Aorta (tissue), 5 donors: ENCODE measurements at places on chromosomes 6 and 20.

GRCh38 chr20:60281295-60281694 is 323.1 kb downstream of the CDH26 start:
- H3K27me3 ChIP-seq = no peaks in the 10 kb centered on the region
- no peak overlapping the region for H3K27ac ChIP-seq
- no peaks in the 10 kb centered on the region for H3K36me3 ChIP-seq
- no peak for DNase-seq
- no peak overlapping the region for H3K4me3 ChIP-seq
- no peaks in the 10 kb centered on the region for H3K4me1 ChIP-seq

DNA sequence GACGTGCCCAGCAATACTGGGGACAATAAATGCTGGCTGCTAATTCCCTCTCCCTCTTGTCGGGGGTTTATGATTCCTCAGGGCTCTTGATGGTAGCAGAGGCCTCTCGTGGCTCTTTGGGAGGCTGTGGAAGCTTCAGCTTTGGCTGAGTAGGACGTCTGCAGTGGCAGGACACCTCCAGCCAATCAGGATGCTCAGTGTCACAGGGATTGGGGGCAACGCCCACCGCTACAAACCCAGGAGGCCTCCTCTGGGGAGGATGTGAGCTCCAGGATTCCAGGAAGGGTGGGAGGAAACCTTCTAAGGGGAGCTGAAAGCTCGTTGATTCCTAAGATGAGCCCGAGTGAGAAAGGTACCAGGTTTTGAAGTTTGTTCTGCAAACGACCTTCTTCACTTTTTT is 19.4 kb downstream of the RSPO4 start:
- H3K27ac ChIP-seq = no peak overlapping the region
- no peaks in the 10 kb centered on the region for H3K36me3 ChIP-seq
- H3K4me3 ChIP-seq = no peak overlapping the region
- no peaks in the 10 kb centered on the region for H3K27me3 ChIP-seq
- no peaks in the 10 kb centered on the region for H3K4me1 ChIP-seq

GRCh38 chr6:109456710-109457561 is 1.4 kb upstream of the MICAL1 start:
- DNase-seq = peak; percentile 83
- no peaks in the 10 kb centered on the region for H3K4me1 ChIP-seq
- no peaks in the 10 kb centered on the region for H3K27me3 ChIP-seq
- H3K36me3 ChIP-seq = no peaks in the 10 kb centered on the region

DNA sequence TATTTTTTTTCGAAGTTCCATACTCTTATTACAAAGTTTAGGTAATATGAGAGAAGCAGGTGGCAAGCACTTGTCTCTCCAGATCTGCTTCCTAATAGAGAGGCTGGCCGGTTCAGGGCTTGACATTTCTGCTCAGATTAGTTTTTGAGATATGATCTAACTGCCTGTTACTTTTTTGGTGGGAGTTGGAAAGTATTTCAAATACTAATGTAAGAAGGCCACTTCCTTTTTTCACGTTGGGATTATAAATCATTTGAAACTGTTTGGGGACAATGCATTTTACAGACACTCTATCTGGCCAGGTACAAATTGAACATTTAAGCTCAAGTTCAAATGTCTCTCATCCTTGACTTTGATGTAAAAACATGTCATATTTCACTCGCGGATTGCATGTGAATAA is 222.1 kb upstream of the SULF2 start:
- H3K4me3 ChIP-seq = no peak overlapping the region
- no peaks in the 10 kb centered on the region for H3K4me1 ChIP-seq
- no peaks in the 10 kb centered on the region for H3K36me3 ChIP-seq
- no peak overlapping the region for H3K27ac ChIP-seq
- no peak for DNase-seq
- H3K27me3 ChIP-seq = no peaks in the 10 kb centered on the region

- H3K27me3 ChIP-seq = no peaks in the 10 kb centered on the region
- H3K27ac ChIP-seq = no peak overlapping the region
- H3K4me1 ChIP-seq = no peaks in the 10 kb centered on the region
- DNase-seq = no peak
- no peak overlapping the region for H3K4me3 ChIP-seq
- H3K36me3 ChIP-seq = no peaks in the 10 kb centered on the region
Measured at GRCh38 chr6:101429270-101429669, 35.8 kb downstream of the GRIK2 start.

- DNase-seq = no peak
- H3K27ac ChIP-seq = no peak overlapping the region
- H3K4me1 ChIP-seq = no peaks in the 10 kb centered on the region
- H3K27me3 ChIP-seq = no peaks in the 10 kb centered on the region
Measured at GRCh38 chr6:41190791-41191190, 10.2 kb downstream of the TREML2 start.

- H3K36me3 ChIP-seq = no peaks in the 10 kb centered on the region
- H3K4me1 ChIP-seq = no peaks in the 10 kb centered on the region
- peak overlapping the region; percentile 32 for H3K4me3 ChIP-seq
- no peaks in the 10 kb centered on the region for H3K27me3 ChIP-seq
- DNase-seq = peak; percentile 89
Measured at GRCh38 chr20:25867776-25868649, 171.4 kb upstream of the ZNF337 start.

DNA sequence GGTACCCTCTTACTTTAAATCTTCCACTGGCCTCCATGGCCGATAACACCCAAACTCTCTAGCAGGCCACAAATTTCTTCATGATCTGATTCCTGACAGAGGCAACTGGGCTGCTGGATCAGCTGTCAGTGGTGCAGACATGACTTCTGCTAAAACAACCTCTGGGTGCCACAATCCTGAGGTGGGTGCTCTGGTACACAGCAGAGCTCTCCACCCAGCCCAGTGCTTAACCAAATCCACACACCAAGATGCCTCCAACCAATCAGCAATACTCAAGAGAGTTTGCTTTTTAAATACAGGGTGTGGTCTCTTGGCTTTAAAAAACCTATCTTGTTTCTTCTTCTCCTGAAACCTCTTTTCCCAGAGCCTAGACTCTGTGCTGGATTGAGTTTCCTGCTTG is 126.6 kb upstream of the SPACA1 start:
- no peak for DNase-seq
- H3K4me1 ChIP-seq = no peaks in the 10 kb centered on the region
- no peak overlapping the region for H3K4me3 ChIP-seq
- H3K27me3 ChIP-seq = no peaks in the 10 kb centered on the region
- no peaks in the 10 kb centered on the region for H3K36me3 ChIP-seq

GRCh38 chr20:34562641-34563040 is 4.1 kb downstream of the MAP1LC3A start:
- H3K4me1 ChIP-seq = no peaks in the 10 kb centered on the region
- DNase-seq = no peak
- H3K27ac ChIP-seq = no peak overlapping the region
- no peaks in the 10 kb centered on the region for H3K36me3 ChIP-seq
- H3K27me3 ChIP-seq = no peaks in the 10 kb centered on the region
